Activated CD4-positive, alpha-beta T cell treated with anti-CD3 and anti-CD28 coated beads, Interleukin-2, amount 10 ng/mL, durations not matched to agents 24 days and 14 days (primary cell): ENCODE measurements at places on chromosomes 1 and 21.

DNA sequence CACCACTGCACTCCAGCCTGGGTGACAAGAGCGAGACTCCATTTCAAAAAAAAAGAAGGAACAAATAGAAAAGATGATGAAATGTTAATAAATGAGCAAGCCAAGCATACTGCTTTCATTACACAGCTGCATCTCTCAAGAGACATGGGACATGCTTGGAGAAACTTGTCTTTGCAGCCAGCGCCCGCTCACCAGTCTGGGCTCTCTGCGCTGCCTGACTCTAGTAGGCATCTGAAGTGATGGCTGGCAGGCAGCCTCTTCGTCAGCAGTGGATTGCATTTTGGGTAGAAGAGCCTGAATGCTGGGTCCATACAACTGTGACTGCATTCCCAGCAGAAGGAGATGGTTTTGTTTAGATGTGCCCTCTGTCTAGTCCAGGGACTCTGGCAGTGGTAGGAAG is 48.0 kb downstream of the IL6R start:
- DNase-seq = no peak

GRCh38 chr1:226575739-226576378 is 27.3 kb downstream of the STUM start:
- no peak for DNase-seq

DNA sequence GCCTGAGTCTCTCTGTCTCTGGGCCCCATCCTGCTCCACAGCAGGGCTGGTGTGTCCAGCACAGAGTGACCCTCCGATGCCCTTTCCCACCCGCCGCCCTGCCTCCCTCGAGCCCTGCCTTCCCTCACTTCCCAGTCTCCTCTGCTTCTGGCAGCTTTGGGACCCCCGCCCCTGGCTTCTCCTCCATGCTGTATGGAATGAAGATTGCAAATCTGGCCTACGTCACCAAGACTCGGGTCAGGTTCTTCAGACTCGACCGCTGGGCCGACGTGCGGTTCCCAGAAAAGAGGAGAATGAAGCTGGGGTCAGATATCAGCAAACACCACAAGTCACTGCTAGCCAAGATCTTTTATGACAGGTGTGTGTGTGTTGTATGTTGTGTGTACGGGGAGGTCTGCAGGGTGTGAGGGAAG is 14.3 kb downstream of the MOV10 start:
- no peak for DNase-seq

- no peak for DNase-seq
Observed at GRCh38 chr1:241716915-241717656, 65.0 kb downstream of the WDR64 start.

GRCh38 chr21:34783815-34784214 is 115.0 kb downstream of the CLIC6 start:
- no peak for DNase-seq

- no peak for DNase-seq
Observed at GRCh38 chr21:44424608-44425306, 30.6 kb upstream of the LRRC3 start.

DNA sequence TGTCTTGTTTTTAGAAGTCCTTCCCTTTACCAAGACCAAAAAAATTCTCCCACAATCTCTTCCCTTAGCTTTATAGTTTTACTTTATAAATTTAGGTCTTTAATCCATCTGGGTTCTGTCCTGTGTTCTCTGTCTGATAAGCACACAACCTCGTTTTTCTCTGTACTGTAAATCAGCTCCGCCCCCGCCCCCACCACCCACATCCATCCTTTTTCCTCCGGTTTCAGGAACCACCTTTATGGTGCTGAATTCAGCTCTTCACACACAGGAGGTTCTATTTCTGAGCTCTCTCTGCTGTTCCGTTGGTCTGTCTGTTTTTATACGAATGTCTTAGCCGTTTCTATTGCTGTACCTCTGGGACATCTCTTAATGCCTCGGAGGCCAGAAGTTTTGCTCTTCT is 44.5 kb downstream of the ACTL8 start:
- DNase-seq = no peak

DNA sequence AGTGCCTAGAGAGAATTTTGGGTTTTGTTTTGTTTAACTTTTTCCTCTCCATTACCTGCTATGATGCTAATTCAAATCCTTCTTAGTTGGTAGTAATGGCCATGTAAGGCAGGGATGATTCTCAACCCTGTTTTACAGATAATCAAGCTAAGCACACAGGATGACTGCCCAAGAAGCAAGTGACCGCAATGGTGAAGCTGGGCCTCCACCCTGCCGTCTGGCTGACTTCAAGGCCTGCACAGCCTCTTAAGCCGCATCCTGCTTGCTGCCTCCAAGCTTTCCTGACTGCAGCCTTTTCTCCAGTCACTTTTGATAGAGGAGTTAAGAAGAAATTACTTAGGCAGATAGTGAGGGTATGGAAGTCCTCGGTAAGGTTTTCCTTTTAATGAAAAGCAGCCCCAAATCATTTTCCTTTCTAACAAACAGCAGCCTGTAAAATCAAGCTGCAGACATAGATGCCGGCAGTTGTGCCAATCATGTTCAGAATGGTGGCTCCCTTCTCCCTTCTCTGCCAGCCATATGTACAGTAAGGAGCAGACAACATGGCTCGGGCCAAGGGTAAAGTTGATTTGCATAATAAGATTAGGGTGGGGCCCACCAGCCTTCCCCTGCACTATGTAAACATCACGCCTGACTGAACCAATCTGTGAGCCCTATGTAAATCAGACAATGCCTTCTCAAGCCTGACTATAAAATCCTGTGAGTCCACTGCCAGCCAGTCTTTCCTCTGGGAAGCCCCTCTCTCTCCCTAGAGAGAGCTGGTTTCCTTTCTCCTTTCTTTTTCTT is 8.8 kb upstream of the CTBS start:
- DNase-seq = no peak

GRCh38 chr1:225840713-225841112 is 30.8 kb downstream of the EPHX1 start:
- DNase-seq = no peak

DNA sequence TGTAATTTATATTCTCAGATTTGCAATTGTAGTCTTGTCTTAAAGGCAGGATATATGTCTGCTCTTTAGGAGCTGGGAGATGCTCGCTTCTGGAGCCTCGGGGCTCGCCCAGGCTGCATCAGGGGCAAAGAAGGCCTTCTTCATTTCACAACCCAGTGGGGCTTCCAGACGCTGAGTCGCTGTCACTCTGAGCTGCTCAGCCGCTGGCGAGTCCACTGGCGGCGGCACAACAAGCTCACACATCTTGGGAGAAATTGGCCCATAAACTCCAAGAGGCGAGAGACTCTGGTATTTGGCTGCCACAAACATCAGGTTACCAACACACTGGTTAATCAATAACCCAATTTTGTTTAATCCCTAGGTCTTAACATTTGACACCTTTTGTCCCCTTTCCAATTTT is 216.6 kb downstream of the ATG4C start:
- no peak for DNase-seq

- DNase-seq = no peak
Observed at GRCh38 chr1:231632119-231632518, 5.5 kb downstream of the DISC1 start.

DNA sequence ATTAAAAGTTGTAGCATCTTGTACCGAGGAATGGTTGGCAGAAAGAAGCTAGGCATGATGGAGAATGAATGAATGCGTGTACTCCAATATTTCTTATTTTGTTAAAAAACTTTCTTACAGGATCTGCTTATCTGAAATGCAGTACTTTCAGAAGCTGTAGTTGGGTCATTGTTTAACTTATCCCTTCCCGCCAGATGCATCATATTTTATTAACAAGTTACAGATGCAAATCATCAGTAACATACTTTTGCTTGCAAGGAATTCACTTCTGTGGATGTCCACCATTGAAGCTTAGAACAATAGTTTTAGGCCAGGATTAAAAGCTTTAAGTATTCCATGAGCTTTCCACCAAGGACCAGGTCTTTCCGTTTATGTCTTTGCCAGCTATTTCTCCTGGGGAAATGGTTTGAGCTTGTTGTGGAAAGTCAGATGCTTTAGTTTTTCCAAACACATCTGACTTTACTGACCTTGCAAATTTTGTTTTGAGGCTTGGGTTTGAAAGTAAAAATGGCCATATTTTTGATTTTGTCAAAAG is 65.4 kb downstream of the PATJ start:
- no peak for DNase-seq

DNA sequence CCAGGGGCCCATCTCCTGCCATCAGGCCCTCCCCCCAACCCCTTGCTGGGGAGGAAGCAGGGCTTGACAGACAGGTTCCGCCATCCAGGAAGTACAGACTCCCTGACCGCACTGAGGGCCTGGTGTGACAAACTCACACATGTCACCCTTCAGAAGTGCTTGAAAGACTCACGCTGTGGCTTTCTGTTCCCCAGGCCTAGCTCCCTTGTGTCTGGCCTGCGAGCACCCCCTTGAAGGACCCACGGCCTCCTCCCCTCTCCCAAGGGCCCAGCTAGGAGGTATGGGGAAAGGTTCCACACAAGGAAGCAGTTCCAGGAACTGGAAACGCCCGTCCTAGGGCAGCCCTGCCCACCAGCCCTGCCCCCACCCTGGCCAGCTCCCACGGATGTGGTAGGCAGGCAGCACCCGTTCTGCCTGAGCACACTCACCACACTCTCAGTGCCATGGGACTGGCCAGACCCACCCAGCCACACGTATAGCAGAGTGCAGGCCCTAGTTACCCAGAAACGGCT is 26.7 kb downstream of the SLC2A1 start:
- peak; percentile 93 for DNase-seq

GRCh38 chr1:237931581-237931980 is 40.9 kb upstream of the ZP4 start:
- DNase-seq = no peak

- DNase-seq = peak; percentile 84
Observed at GRCh38 chr1:181021811-181022434, 747 bp downstream of the STX6 start.

- DNase-seq = no peak
Observed at GRCh38 chr1:46822248-46822826, 23.5 kb downstream of the CYP4B1 start.

DNA sequence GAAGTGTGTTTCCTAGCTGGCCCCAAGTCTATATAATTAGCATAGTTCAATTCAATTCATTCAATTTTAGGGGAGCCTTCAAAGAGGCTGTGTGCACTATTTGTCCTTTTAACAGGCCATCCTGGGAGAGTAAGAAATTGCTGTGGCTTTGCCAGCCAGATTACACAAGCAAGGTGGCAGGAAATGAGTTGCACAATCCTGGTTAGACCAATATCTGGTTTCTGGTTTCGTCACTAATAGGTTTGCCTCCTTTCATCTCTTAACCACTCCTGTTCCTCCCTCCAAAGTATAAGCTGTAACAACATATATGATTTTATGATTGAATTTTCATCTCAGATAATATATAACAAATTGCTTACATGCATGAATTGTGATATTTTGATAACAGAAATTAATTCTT is 84.1 kb upstream of the NEGR1 start:
- DNase-seq = no peak

GRCh38 chr1:166233750-166234366 is 67.1 kb upstream of the FAM78B start:
- no peak for DNase-seq

- no peak for DNase-seq
Observed at GRCh38 chr1:193322211-193322610, 135.8 kb upstream of the B3GALT2 start.

DNA sequence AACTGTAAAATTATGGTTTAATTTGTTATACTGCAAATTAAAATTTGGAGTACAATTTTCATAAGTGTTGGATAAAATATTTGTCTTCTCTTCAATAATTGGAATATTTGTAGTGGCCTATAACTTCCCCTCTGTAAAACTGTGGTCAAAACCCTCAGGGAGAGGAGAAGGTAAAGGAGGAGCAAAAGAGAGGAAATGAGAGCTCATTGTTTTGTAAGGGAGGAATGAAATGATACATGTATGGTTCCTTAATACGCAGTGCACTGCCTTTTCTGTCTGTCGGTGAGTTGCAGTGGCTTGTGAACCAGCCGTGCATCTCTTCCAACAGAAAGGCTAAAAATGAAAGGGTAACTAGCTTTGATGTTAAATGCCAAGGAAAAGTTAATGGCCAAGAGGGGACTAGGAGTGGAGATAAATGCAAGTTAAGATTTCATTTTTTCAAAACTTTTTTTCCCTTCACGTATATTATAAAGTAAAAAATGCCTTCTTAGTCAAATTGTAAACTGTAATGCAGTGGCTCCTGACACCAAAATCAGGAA is 26.4 kb downstream of the LRRC8D start:
- peak; percentile 55 for DNase-seq

GRCh38 chr1:50349242-50349565 is 74.0 kb downstream of the DMRTA2 start:
- no peak for DNase-seq

- DNase-seq = no peak
Observed at GRCh38 chr21:27425172-27425571, 458.3 kb upstream of the ADAMTS5 start.

GRCh38 chr1:214504330-214504729 is 47.1 kb downstream of the PTPN14 start:
- DNase-seq = no peak

- DNase-seq = no peak
Observed at GRCh38 chr1:119739150-119739549, 27.4 kb downstream of the PHGDH start.

DNA sequence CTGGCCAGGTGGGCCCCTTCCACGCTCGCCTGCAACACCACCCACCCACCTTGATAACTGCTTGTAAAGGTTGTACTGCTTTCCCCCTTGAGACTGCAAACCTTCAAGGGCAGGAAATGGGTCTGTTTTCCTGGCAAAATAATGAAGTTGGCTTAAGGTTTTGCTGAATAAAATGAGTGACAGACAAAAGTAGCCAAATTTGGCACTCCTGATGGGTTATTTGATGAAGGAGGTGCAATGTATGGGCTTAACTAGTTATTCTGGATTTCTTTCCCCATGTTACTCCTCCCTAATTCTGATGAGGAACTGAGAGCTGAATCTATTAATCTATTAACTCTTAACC is 14.6 kb upstream of the HLCS start:
- DNase-seq = peak; percentile 61

GRCh38 chr1:153728305-153729066 is 636 bp downstream of the INTS3 start:
- peak; percentile 79 for DNase-seq

- DNase-seq = no peak
Observed at GRCh38 chr21:34797921-34798535, 129.2 kb downstream of the CLIC6 start.

- no peak for DNase-seq
Observed at GRCh38 chr1:245488346-245489129, 333.8 kb downstream of the KIF26B start.

DNA sequence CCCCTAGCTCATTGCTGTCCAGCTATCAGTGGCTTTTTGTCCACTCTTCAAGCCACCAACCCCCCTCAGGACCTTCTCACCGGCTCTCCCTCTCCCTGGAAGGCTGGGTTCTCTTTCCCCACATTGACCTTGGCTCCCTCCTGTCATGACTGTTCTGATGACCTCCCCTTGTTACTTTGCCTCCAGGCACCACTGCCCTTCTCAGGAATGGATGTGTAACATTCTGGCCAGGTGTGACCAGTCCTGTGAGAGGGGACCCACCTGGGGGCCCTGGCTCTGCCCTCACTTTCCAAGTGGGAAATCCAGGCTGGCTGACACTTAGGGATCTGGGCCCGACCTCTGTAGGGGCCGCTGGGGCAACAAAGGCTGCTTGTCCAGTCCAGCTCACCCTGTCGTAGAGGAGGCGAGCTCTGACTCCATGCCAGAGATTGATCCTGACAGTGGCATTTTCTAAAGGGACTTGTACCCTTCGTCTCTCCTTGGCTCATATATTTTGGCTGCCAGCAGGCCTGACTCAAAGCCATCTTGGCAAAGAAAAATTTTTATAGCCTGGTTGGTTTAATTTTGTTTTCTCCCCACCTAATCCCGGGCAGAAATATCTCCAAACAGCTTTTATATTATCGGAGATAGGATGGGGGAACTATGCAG is 37.9 kb upstream of the USP24 start:
- no peak for DNase-seq
